ENCODE measurements at places on chromosomes 7 and 10.

DNA sequence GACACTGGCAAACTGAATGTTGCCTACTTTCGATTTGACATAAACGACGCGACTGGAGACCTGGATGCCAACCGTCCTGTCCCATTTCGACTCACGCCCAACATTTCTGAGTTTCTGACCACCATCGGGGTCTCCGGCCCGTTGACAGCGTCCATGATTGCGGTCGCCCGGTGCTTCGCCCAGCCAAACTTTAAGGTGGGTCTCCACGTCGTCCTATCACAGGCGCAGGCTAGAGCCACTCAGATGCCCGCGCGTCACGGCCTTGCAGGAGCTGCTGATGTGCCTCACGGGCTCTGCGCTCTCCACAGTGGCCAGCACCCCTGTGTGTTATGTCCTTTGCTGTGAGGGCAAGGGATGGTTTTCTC, 132.6 kb downstream of the SMURF1 start:
- no peak for DNase-seq

- no peak for DNase-seq
Observed at GRCh38 chr7:28296571-28297483, 115.5 kb upstream of the CREB5 start.

- no peak for DNase-seq
Observed at GRCh38 chr7:105007298-105007697, 6.7 kb upstream of the KMT2E start.

DNA sequence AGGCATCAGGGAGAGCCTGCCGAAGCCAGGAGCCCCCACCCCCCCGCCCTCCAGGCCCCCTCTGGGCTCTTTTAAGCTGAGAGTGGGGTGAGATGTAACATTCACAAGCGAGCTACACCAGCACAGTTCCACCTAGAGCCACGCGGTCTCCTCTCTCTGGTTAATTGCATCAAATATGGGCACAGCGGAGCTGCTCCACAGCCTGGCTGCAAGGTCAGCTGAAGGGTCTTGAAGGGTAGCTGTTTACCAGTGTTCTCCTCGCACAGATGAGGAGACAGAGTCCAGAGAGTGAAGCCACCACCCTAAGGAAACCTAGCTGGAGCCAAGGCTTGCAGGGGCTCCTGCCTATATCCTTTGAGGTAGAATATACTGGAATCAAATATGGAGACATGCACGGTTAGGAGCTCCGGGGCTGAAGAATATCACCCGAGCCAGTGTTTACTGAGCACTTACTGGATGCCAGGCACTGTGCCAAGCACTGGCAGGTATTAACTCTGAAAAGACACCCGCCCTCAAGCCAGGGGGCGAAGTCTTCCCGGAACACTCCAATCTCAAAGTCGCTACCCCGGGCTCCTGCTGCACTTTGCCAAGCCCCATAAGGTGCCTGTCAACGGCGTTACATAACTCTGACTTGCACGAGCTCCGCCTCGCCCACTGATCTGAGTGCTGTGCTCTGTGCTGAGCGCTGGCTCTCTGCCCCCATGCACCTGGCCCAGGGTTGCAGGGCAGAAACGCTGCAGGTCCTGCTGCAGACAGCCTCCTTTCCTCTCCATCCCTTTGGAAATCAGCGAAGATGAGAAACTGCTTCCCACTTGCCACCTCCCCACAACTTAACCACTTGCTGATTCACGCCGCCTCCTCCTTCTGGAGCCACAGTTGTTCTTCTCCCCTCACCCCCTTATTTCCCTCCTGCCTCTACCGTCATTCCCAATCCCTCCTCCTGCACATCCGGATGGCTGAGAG, 5.4 kb downstream of the CHST15 start:
- DNase-seq: no peak

- DNase-seq: no peak
Observed at GRCh38 chr10:3294919-3295581, 122.5 kb upstream of the PITRM1 start.

- DNase-seq: no peak
Observed at GRCh38 chr7:103793614-103794013, 195.8 kb downstream of the RELN start.

GRCh38 chr7:125399408-125399807, 469.8 kb upstream of the POT1 start:
- DNase-seq: no peak

- DNase-seq: no peak
Observed at GRCh38 chr7:1073142-1073977, 14.6 kb upstream of the GPER1 start.

DNA sequence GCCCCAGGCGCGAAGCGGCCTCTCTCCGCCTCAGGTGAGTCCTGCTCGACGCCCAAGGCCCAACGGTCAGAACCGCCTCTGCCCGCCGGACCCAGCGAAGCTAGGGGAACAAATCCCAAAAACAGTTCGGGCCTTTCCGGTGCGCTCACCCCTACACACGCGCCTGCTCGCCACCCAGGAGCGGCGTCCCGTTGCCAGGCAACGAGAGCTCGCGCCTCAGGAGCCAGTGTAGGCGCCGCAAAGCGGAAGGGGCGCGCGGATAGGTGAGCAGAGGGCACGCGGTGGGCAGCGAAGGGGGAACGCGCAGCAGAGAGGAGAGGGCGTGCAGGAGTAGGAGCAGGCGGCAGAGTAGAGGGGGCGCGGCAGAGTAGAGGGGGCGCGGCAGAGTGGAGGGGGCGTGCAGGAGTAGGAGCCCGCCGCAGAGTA, at the start of the genes DYDC1 and DYDC2:
Gene DYDC1 (minus strand): TSS at position 193 of the 426 bp plus-strand sequence. CDS start 4,154 bp downstream, outside the sequence.
Gene DYDC2 (plus strand): TSS at position 219 of the 426 bp plus-strand sequence. CDS start 5,663 bp downstream, outside the sequence.
- DNase-seq: peak; percentile 54

DNA sequence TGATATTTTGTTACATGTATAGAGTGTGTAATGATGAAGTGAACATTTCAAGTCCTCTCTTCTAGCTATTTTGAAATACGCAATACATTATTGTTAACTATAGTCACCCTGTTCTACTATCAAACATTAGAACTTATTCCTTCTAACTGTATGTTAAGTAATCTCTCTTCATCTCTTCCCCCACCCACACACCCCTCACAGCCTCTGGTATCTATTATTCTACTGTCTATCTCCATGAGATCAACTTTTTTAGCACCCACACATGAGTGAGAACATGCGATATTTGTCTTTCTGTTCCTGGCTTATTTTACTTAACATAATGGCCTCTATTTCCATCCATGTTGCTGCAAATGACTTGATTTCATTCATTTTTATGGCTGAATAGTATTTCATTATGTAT, 57.7 kb upstream of the EGR2 start:
- no peak for DNase-seq

DNA sequence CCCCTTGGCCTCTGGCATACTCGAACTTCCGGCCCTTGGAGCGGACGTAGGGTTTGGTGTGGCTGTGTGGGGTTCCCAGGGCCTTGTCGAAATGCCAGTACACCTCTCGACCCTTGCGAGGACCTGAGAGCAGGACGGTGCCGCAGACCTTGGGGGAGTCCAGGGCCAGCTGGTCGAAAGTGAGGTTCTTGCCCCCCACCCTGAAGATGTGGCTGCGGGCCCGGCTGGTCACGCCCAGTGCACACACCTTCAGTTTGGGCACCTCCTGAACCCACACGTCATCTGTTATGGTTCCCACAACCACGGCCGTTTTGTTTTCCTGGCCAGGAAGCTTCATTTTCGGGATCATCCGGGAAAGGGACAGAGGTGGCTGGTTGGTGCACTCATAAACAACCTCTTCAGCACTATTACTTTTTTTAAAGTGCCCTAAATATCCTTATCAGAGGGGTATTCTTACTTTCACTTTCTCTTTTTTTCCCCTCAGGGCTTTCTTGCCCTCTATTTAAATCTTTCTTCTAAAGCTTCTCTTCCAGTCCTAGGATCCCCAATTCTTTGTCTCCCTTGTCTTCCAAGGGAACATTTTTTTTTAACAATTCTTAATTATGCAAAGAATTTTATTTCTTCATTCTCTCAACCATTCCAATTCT, 44.9 kb upstream of the FAM3C start:
- no peak for DNase-seq

DNA sequence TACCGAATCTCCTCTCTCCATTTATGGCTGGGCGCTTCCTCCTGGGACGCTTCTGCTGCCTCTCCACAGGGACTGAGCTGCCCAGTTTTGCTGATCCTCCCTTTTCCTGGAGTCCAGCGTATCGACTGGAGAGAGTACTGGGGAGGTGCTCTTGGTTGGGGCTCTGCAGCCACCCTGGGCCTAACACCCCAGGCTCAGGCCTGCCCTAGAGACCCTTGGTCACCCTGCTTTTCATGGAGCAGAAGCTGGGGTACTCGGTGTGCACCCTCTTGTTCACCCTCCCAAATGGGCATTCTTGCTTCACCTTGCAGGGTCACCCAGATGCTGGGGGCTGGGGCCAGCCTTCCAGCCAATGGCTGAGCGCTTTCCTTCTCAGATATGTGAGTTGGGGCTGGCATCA, 88.8 kb upstream of the RET start:
- no peak for DNase-seq

DNA sequence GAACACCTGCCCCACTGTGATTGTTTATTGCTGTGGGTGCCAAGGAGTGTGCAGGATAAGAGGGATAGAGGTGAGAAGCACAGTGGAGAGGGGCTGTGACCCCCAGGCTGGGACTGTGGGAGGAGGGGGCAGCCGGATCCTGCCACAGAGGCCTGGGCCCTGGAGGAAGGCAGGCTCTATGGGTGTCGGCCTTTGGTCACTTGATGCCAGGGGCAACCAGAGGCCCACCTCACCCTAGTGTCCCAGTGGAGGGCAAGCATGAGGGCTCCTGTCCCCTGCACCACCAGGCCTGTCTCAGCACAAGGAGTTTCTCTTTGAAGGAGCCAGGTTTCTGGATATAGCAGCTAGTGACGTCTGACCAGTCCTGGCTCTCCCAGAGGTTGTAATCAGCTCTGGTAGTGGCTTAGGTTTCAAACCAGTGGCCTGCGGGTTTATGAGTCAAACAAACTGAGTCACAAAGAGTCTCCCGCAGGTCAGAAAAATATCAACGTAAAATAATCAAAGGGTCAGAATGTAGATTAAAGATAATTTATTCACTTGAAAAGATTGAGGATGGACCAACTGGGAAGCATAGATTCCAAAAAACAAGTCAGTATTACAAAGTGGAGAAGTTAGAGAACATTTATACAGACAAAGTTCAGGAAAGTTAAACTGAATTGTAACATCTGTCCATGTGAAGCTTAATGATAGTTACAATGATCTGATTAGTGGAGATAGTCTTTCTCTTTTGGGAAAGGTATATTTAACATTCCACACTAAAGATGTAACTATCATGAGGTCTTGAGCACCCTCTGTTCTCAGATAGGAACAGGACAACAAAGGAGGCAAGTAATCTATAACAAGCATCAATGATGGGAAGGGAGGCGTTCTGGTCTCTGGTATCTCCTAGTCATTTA, 37.2 kb upstream of the ZNF488 start:
- DNase-seq: no peak

DNA sequence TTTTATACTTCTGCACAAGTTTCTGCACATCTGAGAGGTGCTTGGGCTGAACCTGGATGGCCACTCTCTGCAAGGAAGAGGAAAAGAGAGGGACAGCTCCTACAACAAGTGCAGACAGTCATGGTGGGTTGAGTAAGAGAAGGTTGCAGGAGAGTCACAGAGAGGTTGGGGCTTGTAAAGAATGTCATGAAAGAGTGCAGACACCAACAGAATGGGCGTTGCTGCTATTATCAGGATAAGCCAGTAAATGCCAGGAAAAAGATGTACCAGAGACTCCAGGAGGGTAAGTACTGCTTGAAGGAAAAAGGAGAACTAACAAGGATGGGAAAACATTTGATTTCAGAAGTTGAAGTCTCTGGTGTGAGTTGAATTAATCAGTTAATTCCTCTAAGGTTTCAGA, 77.8 kb upstream of the NRP1 start:
- DNase-seq: no peak

DNA sequence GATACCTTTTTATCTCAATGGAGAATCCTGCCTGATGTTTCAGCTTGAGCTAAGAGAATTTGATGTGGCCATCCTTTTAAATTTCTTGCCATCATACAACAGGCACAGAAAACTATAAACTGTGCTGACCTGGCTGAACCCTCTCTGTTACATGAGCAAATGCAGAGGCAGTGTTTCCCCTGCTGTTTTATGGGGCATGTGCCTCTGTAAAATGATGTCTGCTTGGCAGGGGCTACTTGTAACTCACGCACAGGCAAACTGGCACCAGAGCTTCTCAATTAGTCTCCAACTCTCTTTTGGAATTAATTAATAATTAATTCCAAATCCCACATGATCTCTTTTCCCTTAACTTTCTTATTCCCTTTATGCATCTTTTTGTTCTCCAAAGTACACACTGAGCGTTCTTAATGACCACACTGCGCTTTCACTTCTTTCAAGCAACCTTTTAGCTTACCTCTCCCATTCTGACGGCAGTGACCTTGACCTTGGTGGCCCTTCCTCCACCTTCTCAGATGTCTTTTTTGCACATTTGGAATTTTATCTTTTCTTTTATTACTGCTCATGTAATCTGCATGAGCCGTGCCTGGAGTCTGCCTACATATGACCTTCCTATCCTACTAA, 334.0 kb downstream of the PLXNA4 start:
- DNase-seq: no peak

GRCh38 chr7:54758702-54759592, at the start of gene SEC61G:
SEC61G (minus strand) TSS chr7:54759211; CDS start chr7:54757588, 1,623 bp downstream.
- peak; percentile 98 for DNase-seq

DNA sequence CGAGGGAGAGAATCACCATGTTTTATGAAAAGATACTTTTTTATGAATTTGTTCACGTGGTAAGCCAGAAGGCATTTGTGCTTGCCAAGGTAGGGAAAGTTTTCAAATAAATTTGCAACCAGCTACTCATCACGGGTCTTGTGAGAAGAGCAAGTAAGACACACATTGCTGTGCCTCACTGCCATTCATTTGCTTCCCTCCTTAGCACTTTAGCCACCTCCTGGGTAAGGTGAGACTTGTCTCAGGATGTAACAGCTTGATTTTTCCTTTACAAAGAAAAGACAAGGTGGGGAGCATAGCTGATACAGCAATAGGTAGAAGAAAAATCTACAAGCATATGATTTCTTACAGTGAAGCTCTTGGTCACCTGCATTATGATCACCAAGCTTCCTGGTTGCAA, 342.4 kb upstream of the GRM3 start:
- peak; percentile 3 for DNase-seq

- DNase-seq: no peak
Observed at GRCh38 chr7:28077616-28078015, 103.0 kb downstream of the JAZF1 start.

GRCh38 chr7:152649220-152649619, 26.7 kb downstream of the XRCC2 start:
- no peak for DNase-seq

DNA sequence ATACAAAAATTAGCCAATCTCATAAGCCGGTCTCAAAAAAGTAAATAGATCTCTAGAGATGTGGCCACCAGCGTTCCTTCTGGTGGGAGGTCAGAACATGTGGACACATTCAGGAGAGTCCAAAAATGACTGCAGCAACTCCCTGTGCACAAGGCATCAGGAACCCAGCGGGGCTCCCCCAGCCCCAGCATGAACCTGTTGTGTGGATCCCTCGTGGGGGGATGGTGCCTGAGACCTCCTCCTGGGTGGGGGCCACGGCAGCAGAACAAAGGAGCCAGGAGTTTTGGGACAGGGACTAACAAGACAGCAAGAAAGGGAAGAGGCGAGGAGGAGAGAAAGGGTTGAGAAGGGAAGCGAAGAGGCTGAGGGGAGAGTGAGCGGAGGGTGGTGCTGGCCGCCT, 121.8 kb downstream of the WDR37 start:
- no peak for DNase-seq

GRCh38 chr10:88065383-88066049, 202.1 kb downstream of the PTEN start:
- DNase-seq: no peak
